ENCODE measurements at places on chromosomes 7 and 10.
A peak's percentile ranks its signal among the peaks of the same experiment; 100 is the strongest.

GRCh38 chr7:142583446-142583845 lies 165.8 kb upstream of the PRSS1 start:
- peak; percentile 9 for DNase-seq

DNA sequence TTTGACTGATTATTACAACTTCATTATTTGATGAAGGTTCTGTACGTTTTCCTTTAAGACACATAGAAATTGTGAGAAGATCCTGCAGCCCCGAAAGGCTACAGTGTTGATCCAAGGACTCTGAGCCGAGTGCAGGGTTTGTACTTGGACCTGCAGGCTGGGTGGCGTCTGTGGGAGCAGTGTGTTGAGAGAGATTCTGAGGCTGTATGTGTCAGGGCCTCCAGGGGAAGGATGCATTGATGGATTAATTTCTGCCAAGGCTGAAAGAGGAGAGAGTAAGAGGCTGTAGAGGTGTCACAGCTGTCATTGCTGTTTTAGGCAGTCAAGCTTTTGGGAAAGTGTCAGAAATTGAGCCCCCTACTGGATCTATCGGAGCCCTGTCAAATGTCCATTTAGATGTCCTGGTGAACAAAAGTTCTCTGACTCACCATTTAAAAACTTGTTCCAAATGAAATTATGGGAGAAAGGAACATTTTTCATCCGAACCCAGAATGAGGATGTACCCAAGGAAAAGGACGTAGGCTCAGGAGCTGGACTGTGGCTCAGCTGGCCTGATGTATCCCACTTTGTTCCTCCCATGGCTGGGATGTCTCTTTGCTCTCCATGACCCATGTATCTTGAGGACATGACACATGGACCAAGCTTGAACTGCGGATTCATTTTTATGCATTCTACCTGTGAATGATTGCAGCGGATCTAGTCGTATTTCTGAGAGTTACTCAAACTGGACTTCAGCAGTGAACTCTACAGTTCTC lies 102.2 kb downstream of the TCF7L2 start:
- no peak for DNase-seq

- DNase-seq = no peak
These were observed 125.9 kb downstream of the CFTR start for GRCh38 chr7:117605712-117606111.

DNA sequence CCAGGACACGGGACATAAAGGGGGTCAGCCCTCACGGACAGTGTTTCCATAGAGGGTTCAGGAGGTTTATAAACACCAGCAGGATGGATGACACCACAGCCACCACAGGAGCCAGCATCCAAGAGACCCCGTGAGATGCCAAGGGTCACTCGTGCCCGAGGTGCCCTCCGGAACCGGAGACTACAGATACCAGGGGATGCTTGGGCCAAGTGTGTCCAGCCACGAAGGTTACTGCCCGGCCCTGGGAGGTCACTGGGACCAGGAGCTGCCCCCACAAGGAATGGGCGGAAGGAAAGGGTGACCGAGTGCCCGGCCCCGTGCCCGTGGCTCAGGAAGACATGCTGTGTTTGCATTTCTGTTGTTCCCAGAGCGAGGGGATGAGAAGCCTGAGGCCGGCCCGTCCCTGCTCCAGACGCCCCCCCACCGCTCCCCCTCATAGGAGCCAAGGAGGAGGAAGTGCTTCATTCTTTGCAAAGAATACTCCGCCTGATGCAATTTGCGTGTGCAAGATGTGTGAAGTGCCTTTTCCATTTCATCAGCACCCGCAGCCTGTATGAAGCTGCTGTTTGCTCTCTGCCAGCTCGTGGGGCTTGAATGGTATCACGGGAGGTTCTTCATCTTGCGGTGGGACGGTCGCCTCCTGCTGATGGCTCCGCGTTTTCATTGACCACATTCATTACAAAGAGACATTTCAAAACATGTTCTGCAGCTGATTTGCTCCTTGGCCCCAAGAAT lies 176.4 kb downstream of the ELFN1 start:
- no peak for DNase-seq

DNA sequence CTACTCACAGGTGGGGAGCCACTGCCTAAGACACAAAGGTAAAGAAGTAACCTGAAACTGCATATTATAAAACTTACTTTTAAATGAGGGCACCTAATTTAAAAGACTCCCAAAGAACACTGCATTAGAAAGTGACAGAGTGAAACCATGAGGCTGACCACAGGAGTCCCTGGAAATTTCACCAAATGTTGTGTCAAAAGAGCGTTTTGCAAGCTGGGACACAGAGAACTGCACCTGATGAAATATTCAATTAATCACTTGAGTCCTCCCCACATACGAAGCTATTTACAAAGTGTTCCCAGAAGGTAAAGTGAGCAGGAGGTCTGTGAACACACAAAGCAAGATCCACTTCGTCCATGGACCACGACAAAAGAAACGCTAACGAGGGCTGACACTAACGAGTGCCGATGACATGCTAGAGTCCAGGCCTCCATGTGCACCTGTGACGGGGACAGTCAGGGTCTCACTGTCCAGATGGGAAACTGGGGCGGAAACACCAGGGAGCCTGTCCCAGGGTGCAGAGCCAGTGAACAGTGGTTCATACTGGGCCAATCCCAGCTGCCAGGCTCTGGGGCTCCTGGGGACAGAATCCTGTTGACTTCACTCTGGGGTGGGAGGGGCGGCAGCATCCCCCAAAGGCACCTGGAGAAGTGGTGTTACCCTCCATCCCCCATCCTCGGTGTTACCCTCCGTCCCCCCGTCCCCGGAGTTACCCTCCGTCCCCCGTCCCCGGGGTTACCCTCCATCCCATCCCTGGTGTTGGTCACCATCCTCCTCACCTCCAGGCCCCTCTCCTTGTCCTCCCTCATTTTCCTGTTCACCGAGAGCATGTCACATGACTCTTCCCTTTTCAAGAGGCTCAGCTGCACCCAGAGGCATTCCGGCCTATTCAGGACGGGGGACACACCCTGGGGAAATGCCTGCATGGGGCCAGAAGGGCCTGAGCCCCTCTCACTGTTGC lies 63.4 kb downstream of the DIP2C start:
- DNase-seq = no peak

- no peak for DNase-seq
These were observed 36.5 kb upstream of the SLC39A12 start for GRCh38 chr10:17915181-17915580.

GRCh38 chr7:129123510-129123857 lies 21.0 kb upstream of the TSPAN33 start:
- no peak for DNase-seq

GRCh38 chr10:60990663-60991062 lies 46.7 kb upstream of the RHOBTB1 start:
- no peak for DNase-seq

- no peak for DNase-seq
These were observed 164.7 kb upstream of the MEOX2 start for GRCh38 chr7:15851201-15851600.

- no peak for DNase-seq
These were observed 217.7 kb downstream of the PRKG1 start for GRCh38 chr10:51291961-51292360.

- DNase-seq = no peak
These were observed 162.4 kb upstream of the PPP2R2D start for GRCh38 chr10:131738396-131738735.

DNA sequence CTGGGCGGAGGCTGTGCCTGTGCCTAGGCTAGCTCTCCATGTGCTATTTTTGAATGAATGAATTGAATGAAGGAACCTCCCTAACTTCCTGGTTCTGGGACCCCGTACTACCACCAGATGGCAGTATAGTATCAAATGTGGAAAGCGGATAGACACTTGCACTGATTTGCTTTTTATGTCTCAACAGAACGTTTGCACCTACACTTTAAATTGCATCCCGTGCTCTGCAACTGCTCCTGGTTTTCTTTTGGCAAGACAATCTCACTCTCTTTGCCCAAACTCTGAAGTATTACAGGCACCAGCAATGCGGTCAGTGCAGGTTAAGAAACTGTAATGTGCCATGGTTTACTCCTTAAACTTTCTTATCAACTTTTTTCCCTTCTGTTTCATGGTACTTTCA lies 6.5 kb downstream of the FZD8 start:
- peak; percentile 33 for DNase-seq

- DNase-seq = no peak
These were observed 204.6 kb upstream of the AGR3 start for GRCh38 chr7:17086403-17086802.

DNA sequence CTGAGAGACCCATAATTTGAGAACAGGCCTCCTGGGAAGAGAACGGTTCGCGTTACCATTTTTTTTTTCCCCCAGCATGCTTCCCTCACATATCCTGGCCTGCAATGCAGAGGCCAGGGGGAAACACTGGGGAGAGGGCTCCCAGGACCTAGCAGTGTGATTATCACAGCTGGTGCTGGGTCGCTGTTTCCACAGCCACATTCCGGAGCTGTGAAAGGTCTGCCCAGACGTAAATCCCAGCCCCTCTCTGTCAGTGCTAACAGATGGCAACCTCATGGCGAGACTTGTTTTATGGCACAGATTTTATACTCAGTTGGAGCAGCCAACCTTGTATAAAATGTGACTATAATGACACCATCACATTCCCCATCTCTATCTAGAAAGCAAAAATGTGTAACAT lies 150.5 kb downstream of the PLXDC2 start:
- no peak for DNase-seq

GRCh38 chr7:27670177-27670576 lies 7.5 kb upstream of the HIBADH start:
- no peak for DNase-seq

GRCh38 chr10:58439632-58440364 lies 54.6 kb downstream of the TFAM start:
- no peak for DNase-seq

GRCh38 chr7:55593172-55593514 lies 20.8 kb upstream of the VOPP1 start:
- DNase-seq = no peak

DNA sequence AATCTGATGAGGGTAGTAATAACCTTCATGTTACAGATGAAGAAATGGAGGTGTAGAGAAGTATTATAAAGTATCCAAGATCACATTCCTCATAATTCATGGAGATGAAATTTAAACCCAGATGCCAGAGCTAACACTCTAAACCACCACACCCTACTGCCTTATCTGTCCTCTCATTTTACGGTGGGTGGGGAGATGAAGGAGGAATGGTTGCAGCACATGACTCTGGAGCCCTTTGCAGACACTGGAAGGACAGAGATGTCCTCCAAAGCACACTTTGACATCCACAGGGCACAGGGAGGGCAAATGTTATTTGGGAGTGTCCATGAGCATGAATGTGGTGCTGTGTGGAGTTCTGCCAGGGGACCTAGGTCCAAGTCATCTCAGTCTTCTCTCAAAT lies 1.1 kb downstream of the PLEKHS1 start:
- DNase-seq = no peak

- no peak for DNase-seq
These were observed 590.4 kb upstream of the PFKP start for GRCh38 chr10:2476812-2477553.

GRCh38 chr7:80060218-80060806 lies 74.3 kb upstream of the GNAI1 start:
- DNase-seq = no peak

GRCh38 chr7:102093599-102094315 lies 192.9 kb upstream of the SH2B2 start:
- no peak for DNase-seq
